Psoas muscle (tissue), 8 donors: ENCODE measurements at places on chromosomes 3 and 15. TPM values are rescaled to one million over a fixed set of nuclear protein-coding genes. Genes with fewer than 3 reads are reported as not detected.

DNA sequence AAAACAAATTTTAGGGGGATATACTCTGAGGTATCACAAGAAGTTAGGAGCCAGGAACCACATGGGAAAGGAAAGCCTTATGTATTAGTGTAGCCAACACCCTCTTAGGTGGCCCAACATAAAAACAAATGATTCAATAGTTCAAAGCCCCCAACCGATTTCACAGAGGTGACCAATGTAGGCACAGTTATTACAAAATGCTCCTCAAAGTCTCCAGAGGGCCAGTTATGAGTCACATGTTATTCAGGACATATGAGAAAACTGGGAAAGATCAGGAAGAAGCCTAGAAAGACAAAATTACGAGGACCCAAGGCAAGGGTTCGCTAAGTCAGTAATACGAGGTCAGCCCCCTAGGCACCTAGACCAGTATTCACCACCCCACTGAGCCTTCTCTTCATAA, 29.9 kb upstream of the FBN1 start:
- DNase-seq = no peak

The NFKBIZ gene
- total RNA-seq = 11.0 TPM

DNA sequence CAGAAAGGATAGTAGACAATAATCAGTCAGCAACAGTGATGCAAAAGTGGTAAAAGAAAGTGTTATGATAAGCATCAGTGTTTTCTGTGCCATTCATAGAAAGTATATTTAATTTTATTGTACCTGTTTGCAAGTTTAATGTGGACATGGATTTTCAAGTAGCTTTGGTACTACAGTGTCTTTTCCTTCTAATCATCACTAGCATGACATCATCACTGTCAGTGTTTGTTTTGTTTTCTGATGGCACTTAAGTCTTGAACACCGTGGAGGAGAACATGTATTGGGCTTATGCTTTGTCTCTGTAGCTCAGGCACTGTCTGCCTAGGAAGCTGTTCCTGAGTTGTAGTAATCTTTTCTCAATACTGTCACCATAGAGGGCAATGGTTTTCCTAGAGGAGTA, 41.9 kb downstream of the SETD5 start:
- DNase-seq = no peak

- no peak for DNase-seq
Measured at GRCh38 chr3:179091113-179091512, 19.5 kb upstream of the ZMAT3 start.

The KLHL18 gene
- total RNA-seq = 44.2 TPM

The C2CD4A gene
- total RNA-seq = 0.79 TPM

The FLNB gene
- 15.5 TPM for total RNA-seq

- DNase-seq = no peak
Measured at GRCh38 chr3:37989821-37990480, 635 bp upstream of the VILL start.

The PLXNB1 gene
- 3.2 TPM for total RNA-seq

DNA sequence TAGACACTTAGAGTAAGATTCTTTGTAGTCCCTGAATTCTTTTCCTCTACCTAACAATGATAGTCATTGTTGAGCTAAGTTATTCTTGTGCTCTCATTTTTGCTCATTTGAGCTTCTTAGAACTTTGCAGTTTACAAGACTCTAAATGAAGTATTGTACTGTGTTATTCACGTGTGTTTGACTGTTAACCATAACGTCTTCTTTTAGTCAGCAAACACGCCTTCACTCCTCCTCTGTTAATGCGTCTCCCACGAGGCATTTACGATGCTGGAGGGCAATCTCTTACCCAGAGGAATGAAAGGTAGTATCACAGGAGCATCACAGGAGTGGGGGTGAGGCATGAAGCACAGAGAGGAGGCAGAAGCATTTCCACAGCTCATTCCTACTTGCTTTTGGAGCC, 14.8 kb upstream of the P2RY14 start:
- no peak for DNase-seq

- no peak for DNase-seq
Measured at GRCh38 chr15:88115486-88116152, 140.9 kb downstream of the NTRK3 start.

DNA sequence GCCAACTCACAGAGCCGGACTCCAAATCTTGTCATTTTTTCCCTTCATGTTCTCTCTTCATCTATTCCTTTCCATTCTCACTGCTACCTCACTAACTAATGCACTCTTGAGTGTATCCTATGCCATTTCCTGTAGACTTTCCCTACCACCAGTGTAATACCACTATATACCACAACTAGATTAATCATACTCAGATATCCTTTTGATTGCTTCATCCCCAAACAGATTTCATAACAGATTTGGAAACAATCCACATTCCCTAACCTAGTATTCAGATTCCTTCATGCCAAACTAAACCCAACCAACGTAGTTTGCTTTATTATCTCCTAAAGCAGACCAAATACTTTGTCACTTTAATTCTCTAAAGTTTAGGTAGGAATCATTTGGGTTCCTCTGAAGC, 2.6 kb upstream of the PLOD2 start:
- DNase-seq = no peak

DNA sequence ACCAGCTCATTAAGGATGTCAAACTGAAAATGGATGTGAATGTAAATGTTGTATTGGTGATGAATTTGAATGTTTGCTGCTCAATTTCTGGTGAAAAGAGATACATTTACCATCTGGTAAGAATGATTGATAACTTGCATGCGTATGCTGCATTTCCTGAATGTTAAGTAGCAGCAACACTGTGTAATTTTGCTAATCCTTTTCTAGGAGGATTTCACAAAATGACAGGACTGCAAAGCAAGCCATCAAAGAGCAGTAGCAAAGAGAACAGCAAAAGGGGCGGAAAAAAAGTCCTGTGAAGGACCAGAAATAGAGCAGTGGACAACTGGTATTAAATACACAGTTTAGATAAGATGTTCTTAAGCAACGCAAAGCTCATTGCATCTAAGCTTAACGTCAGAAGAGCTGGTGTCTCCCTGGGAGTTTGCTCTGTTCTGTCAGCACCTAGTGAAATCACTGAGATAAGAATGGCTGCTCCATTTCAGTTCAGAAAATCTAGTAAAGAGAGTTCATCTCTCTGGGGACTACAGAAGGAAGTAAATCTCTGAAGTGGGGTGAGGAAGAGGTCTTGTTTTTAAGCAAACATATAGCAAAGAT, 23.5 kb upstream of the PAQR5 start:
- no peak for DNase-seq

DNA sequence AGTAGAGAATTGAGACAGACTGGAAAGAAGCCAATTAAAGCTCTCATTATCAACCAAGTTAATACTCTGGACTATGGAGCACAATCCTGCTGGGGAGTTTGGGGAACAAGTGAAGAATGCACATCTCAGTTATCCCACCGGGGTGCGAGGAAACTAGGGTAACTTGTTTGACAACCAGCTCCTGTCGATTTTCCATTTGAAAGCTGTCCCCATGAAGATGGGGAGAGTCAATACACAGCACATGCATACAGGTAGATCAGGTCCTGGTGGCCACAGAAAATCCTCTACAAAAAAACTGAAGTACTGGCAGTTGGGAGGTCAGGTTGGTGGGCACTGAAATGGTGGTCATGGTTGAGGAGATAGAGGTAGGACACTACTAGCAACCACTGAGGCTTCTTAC, 25.7 kb upstream of the GRAMD1C start:
- no peak for DNase-seq

The DBR1 gene
- 7.2 TPM for total RNA-seq

DNA sequence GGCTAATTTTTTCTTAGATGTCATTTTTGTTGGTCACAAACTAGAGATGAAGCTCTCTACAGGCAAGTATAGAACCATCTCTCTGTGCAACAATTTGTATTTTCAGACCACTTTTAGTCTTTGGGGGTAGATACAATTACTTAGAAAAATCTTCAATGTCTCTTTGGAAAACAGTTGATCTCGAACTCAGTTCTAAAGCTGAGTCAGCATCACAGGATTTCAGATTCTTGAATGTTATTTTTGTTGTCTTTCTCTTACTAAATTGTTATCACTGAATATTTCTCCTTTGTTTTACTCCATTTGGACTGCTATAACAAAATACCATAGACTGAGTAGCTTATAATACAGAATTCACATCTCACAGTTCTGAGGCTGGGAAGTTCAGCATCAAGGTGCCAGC, 1557.0 kb downstream of the SI start:
- DNase-seq = no peak

The VGLL3 gene
- 15.1 TPM for total RNA-seq
